ENCODE measurements at places on chromosomes 3 and 15.

DNA sequence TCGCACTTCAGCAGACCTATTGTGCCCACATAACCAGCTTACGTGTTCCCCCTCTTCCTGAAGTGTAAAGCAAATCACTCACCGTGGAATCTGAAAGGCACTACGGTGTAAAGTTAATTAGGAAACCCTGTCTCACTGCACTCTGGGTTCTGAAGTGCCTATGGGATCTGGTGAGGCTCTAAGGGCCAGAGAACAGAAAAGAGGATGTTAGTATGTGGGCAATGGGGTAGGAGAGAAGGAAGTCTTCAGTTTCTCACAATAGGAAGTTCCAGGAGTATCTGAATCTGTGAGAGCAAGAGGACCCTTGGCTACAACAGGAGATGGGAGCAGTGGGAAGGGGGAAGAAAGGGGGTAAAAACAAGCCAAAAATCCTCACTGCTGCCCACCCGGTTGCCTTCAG lies 71.4 kb downstream of the ITGB5 start:
- no peak for DNase-seq

GRCh38 chr3:163490119-163490518 lies 1588.2 kb downstream of the SI start:
- DNase-seq: no peak

GRCh38 chr3:127685708-127686511 lies 13.2 kb downstream of the ABTB1 start:
- no peak for DNase-seq

- DNase-seq: no peak
Measured at GRCh38 chr3:53552730-53553129, 58.3 kb downstream of the CACNA1D start.

DNA sequence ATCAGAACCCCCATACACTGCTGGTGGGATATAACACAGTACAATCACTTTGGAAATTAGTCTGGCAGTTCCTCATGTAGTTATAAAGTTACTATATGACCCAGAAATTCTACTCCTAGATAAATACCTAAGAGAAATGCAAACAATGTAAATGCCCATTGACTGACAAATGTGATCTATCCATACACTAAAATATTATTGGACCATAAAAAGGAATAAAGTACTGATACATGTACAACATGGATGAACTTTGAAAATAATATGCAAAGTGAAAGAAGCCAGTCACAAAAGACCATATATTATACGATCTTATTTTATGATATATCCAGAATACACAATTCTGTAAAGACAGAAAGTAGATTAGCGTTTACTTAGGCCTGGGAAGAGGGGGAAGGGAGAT lies 7.8 kb downstream of the IMPG2 start:
- no peak for DNase-seq

GRCh38 chr15:40933517-40933902 lies 4.4 kb downstream of the DLL4 start:
- no peak for DNase-seq

DNA sequence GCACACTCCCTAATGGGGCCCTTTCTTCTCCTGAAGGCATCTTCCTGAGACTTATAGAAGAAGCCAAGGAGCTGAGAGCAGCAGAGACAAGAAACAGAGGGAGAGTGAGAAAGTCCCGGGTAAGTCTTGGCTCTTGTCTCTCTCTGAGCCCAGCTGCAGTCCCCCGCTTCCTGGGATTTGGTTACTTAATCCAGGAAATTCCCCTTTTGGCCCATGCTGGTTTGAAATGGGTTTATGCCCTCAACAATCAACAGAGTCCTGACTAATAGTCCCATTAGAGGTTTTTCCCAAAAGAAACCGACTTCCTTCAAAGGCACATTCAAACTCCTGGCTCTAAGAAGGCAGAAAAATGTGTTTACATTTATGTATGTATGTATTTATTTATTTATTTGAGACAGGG lies 22.0 kb downstream of the TMEM158 start:
- no peak for DNase-seq

- no peak for DNase-seq
Measured at GRCh38 chr3:181330821-181331563, 341.5 kb upstream of the DNAJC19 start.

GRCh38 chr3:170323331-170323730 lies 34.2 kb upstream of the SKIL start:
- DNase-seq: no peak

- no peak for DNase-seq
Measured at GRCh38 chr3:12342151-12342550, 53.3 kb downstream of the PPARG start.

DNA sequence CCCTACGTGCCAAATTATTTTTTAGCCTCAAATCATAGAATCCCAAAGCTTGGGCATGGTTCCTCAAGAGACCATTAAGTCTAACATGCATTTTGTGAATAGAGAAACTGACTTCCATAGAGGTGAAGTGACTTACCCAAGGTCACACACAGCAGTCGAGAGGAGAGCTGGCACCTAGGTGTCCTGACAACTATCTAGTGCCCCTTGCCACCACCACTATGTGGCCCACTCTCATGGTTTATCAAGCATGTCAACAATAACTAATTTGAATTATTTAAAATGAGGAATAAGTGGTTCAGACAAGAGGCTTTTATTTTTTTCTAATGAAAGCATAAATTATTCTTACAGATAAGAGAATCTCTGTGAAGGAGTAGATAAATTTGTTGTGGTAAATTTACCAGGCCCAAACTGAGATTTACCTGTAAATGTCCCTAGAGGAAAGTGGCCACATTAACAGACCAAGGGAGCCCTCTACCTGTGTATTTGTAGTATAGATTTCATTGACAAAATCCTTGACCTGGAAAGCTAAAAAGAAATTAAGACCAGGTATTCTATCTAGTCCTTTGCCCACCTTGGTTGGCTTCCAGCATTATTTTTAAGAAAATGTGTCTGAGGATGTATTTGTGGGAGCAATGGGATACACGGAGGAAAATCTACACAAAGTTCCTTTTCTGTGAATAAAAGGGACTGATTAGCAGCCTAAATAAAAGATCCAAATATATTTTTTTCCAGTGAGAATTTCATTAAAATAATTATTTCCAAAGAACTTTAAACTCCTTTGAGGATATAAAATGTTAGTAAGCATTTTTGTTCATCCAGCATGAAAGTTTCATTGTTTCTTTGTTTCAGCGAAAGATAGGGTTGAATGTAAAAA lies 49.1 kb downstream of the IQCH start:
- DNase-seq: no peak

- no peak for DNase-seq
Measured at GRCh38 chr15:89822026-89822425, 7.4 kb upstream of the ANPEP start.

GRCh38 chr3:193457526-193457925 lies 79.0 kb upstream of the ATP13A5 start:
- DNase-seq: no peak

DNA sequence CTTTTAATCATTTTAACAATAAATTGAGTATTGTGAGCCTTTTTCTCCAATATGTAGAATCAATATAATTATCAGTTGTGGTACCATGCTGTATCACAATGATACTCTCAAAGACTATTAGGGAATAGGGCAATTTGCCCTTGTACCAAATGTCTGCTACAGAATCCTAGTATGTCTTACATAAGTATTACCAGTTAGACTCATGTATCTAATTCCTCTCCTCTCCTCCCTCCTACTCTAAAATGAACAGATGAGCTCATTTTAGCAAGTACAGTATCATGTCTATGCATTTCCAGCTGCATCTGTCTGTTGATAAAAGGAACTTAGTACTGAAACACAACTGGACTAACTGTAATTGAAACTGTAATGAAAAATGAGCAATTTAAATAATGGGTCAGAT lies 124.3 kb upstream of the ATP11B start:
- no peak for DNase-seq

DNA sequence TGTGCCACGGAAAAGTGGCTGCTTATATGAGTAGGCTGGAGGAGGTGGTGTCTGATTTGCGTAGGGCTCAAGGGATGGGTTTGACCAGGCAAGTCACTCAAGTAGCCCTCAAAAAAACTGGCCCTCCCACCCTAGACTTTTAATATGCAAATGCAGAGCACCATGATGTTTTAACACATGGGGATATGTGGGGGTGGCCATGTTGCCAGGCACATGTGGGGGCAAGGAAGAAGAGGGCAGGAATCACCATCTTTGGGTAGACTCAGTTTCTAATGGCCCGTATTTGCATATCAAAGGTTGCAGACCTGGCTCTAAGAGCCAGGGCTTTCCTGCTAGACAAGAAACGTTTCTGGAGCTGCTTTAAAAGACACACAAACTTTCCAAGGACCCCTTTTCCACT lies 307.2 kb upstream of the NDN start:
- no peak for DNase-seq

GRCh38 chr3:17583530-17583929 lies 158.9 kb downstream of the TBC1D5 start:
- DNase-seq: no peak

GRCh38 chr3:46478341-46478740 lies 13.6 kb upstream of the LTF start:
- DNase-seq: no peak

- peak; percentile 66 for DNase-seq
Measured at GRCh38 chr3:128077202-128077624, 25.0 kb downstream of the SEC61A1 start.

DNA sequence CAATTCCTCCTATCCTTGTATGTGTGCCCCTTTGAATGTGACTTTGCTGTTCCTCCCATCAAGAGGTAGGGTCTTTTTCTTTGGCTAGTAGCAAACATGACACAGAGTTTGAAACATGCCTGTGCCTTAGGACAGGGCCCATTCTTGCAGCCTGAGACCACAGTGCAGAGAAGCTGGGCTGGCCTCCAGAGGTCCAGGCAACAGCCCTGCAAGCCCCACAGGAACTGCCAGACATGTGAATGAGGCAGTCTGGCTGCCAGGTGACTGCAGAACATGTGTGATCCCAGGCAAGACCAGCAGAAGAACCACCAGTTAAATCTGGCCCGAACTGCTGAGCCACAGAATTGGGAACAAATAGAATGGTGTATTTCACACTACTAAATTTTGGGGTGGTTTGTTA lies 1.2 kb upstream of the HGD start:
- no peak for DNase-seq

DNA sequence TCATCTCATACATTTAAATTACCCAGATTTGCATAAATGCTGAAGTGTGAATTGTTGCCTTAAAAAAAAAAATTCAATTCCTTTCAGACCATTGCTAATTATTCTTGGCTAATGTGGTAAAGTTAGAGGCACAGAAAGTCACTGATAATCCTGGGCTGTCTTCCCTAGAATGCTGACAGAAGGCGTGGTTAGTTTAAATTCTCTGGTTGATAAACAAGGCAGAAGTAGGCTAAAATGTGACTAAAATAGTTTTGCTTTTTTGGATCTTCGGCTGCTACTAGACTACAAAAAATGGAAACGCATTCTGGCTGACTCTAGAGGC lies 193.7 kb downstream of the OTOL1 start:
- DNase-seq: no peak

DNA sequence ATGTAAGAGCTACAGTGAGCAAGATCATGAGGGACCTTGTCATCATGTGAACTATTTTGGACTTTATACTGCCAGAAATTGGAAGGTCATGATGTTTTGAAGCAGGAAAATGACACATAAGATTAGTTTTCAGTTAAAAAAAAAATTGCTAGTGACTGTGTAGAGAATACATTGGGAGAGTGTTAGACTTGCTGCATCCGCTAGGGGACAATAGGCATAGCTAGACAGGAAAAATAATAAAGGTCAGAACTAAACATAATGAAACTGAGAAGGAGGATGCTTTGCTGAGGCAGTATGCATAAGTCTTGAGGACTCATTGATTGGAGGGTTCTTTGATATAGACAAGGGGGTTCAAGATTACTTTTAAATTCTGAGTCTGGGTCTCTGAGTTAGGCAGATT lies 275.8 kb upstream of the KCNH8 start:
- DNase-seq: no peak

DNA sequence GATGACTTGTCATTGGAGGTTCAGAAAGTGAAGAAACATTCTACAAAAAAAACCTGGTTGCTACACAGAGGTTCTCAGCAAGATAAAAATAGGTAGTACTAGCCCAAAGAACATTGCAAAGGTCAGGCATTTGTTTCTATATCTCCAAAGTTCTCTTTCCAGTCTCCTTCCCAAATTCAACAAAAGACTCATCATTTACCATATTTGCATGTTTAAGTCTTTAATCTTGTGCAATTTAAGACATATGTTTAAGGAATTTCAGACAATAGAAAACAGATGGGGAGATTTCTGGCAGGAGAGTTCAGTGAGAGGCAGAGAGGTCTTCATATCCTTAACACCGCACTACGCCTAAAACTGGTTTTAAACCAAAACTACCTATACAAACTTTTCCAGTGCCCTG lies 173.8 kb upstream of the THBS1 start:
- DNase-seq: no peak

DNA sequence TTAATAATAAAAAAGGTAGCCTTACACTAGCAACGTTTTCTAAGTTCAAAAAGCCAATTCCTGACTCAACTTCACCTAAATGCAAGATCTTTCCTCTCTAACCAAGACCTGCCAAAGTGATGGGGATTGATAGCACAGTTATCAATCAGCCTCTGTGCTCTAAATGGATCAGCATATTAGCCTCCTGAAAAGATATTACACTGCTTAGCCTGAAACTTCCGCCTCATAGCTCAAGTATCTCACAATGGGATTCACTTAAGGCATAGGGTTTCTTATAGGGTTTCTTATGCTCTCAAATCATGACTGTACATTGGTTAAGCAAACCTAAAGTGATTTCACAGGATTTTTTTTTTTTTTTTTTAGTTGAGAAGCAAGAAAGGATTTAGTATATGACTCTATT lies 436 bp upstream of the SLC9A9 start:
- no peak for DNase-seq

GRCh38 chr15:77112838-77113504 lies 42.1 kb upstream of the TSPAN3 start:
- DNase-seq: no peak

GRCh38 chr3:10632741-10633140 lies 127.4 kb upstream of the ATP2B2 start:
- DNase-seq: no peak

DNA sequence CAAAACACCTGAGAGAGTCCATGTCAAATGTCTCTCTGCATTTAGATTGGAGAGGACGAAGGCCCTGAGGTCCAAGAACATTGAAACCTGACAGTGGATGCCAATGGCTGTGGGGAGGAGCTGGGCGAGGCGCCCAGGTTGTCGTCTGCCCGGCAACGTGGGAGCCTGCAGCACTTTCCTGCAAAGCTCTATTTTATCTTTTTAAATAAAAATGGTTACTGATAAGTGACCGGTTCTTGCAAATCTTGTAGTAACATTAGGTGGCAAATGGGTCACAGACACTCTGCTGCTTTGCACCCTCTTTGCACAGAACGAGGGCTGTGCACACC lies 19.5 kb upstream of the FANCD2 start:
- DNase-seq: no peak

DNA sequence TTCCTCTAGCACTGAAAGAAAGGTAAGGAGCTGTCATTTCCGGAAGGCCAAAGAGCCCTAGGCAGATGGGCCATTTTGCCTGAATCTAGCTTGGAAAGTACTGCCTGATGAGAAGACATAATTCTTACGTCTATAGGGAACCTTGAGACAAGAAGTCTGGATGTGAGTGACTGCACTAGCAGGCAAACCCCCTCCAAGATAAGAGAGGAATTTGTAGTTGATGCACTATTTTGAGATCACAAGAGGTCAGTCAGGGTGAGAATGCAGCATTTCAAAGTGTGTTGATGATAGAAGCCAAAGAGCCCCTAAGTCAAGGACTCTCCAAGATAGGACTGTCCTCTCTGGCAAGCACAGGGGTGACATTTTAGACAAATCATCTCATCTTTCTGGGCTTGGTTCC lies 99.2 kb downstream of the HES1 start:
- DNase-seq: no peak
